ENCODE measurements at places on chromosomes 3 and 15.

GRCh38 chr3:63991666-63992065, 31.6 kb downstream of the PSMD6 start:
- no peak for DNase-seq

GRCh38 chr3:174792864-174793263, 66.3 kb upstream of the NAALADL2 start:
- DNase-seq, result no peak

DNA sequence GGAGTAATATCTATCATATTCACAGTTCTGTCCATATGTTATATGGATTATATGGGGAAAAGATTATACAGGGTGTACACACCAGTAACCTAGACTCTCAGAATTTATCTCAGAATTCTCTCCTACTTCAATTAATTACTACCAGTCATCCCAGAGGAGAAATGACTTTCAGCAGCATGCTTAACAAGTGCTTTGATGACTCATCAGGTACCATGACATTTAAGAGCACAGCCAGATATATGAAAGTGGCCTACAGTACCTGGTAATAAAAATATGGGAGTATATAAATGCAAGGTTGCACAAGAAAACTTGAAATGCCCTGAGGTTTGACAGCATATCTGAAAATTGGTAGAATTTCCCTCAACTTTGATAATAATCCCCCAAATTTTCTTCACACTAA, 1273.0 kb downstream of the OTOL1 start:
- no peak for DNase-seq

GRCh38 chr3:153052096-153052460, 109.9 kb upstream of the RAP2B start:
- no peak for DNase-seq

GRCh38 chr15:49625460-49626036, 4.7 kb downstream of the DTWD1 start:
- DNase-seq, result no peak

DNA sequence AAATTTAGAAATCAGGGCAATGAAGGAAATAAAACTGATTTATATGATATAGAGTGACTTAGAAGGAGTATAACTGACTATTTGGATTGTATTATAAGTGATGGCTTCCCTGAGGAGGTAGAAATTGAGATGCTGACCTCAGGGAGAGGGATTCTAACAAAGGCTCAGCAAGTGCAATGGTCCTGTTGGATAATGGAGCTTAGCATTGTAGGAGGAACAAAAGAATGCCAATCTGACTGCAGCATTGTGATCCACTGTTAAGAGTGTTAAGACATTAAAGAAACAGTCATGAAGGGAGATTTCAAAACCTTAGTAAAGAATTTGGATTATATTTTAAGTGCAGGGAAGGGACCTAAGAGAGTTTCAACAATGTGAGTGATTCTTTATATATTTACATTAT, 158.4 kb upstream of the NAALADL2 start:
- no peak for DNase-seq

DNA sequence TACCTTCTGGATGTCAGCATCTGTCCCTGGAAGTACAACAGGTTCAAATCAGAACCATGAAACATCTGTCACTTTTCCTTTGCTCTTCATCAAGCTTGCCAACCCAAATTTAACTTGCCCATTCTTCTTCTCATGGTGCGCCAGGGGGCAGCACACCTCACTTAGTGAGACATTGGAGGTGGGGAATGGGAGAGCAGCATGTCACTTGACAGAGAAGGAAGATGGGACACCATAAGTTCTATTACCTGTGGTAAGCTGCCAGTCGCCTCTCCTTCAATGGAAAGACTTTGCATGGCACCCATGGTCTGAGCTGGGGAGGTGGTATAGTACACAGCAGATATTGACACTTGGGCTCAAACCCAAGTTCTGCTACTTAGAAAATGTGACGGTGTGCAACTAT, 2.9 kb downstream of the SCN5A start:
- peak; percentile 20 for DNase-seq

GRCh38 chr3:148631124-148631903, 66.4 kb upstream of the AGTR1 start:
- DNase-seq, result no peak

DNA sequence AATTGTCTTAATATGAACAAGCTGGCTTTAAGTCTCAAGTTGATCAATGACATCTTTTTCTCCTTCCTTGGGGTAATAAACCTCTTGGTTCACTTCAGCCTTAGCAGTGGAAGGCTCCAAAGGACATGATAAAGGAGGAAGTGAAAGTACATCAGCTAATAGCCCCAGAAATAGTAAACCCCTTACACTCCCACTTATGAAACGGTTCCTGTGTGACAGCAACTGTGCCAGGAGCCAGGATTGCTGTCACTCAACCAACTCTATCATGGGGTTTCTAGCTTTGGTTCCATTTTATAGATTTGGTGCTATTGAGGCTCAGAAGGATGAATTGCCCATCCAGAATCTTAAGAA, 216.7 kb downstream of the ABHD5 start:
- DNase-seq, result no peak

GRCh38 chr3:63993653-63994079, 29.6 kb downstream of the PSMD6 start:
- DNase-seq, result peak; percentile 69

- no peak for DNase-seq
Observed at GRCh38 chr15:61032600-61033286, 196.4 kb downstream of the RORA start.

GRCh38 chr3:16606398-16606797, 1.2 kb upstream of the DAZL start:
- no peak for DNase-seq

- no peak for DNase-seq
Observed at GRCh38 chr15:56981160-56981559, 62.7 kb downstream of the TCF12 start.

DNA sequence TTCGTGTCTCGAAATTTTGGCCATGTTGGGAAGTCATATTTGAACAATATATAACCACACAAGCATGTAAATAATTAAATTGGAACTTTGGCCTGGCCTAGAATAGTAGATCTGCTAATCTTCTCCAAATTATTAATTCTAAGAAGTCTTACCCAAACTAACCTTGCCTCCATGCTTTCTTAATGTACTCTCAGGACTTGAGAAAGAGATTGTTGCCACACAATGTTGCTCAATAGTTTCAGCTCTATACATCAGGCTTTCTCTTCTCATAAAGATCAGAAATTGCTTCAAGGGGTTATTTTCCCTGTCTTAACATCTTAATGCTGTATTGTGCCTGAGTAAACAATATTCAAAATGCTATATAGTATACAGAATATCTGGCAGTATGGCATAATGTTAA, 202.7 kb upstream of the LRIG1 start:
- DNase-seq, result no peak

- DNase-seq, result no peak
Observed at GRCh38 chr3:37608061-37608702, 253.5 kb upstream of the CTDSPL start.

DNA sequence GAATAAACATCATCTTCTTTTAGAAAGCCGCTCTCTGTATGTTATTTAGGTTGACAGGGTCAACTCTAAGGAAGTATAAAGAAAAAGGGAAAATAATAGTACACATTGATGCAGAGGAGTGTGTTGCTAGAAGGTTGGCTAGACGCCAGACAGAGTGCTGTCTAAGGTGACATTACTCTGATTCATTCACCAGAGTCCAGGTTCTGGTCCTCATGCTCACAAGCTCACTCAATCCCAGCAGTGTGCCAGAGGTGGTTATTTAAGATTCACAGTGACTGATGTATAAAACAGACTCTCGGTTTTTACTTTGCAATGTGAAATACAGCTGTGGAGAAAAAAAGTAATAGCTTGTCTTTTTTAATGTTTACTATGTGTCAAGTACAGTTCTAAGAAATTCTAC, 1.7 kb downstream of the CFAP44 start:
- no peak for DNase-seq

GRCh38 chr15:96333131-96334016, 2.9 kb downstream of the NR2F2 start:
- no peak for DNase-seq

- no peak for DNase-seq
Observed at GRCh38 chr3:70620956-70621355, 308.5 kb upstream of the MDFIC2 start.

- no peak for DNase-seq
Observed at GRCh38 chr3:142961539-142961938, 1.9 kb downstream of the PAQR9 start.

DNA sequence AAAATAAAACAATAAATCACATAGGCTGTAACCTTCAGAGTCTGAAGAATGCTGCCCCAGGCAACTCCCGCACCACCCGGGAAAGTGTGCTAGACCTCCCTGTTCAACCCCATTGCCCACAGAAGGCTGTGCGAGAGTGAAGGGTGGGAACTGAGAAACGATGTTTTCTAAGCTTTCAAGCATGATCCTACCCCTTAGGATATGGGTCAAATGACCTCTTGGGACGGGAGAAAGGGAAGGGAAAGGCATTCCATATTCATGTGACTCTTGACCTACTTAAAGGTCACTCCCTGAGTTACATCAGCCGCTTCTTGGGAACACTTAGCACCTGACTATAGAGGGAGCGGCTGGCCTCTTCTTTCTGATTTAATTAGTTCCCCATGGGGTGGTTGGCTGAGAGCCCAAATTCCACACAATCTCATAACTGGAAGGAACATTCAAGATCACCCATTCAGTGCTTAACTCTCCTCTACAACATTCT, 114.7 kb upstream of the SLC24A5 start:
- DNase-seq, result no peak

- DNase-seq, result no peak
Observed at GRCh38 chr3:99134986-99135385, 233.5 kb upstream of the DCBLD2 start.

DNA sequence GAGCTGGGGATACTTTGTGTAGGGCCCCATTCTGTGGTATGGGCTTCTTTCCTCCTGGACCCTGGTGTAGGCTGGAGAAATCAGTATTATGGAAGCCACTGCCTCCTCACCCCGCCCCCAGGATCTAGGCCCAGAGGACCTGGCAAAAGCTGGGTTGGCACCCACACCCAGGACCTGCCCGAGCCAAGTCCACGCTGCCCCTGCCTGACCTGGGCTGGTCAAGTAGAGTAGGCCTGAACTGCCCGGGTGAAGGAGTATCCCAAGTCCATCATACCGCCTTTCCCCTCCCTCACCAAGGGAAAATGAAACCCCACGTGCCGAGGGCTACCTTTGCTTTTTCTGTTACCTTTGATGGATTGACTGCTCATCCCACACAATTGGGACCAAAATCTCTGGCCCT, 37.7 kb upstream of the TRAK1 start:
- no peak for DNase-seq

DNA sequence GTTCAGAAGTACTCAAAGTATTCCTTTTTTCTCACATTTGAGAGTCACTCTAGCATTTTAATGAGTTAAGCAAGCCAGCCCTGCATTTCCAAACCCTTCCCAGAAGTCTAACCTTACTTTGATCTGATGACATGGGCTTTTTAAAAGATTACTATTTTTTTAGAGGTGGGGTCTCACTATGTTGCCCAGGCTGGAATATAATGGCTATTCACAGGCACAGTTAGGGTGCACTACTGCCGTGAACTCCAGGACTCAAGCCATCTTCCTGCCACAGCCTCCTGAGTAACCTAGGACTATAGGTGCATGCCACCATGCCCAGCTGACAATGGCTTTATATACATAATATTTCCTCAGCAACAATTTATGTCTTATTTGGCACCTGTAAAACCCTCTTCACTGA, 64.1 kb upstream of the GOLGA6B start:
- no peak for DNase-seq

DNA sequence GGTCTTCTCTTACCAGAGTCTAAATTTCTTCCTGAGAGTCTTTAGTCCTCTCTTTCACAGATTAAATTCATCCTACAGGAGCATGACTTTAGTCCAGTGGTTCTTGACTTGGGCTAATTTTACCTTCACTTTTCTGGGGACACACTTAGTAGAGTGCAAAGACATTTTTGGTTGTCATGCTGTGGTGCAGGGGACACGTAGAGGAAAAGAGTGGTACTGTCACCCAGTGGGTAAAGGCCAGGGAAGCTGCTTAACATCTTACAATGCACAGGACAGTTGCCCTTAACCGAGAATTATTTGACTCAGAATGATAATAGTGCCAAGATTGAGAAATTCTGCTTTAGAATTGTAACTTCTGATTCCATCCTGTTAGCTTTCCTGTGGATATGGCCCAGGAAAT, 772.5 kb upstream of the GRM7 start:
- no peak for DNase-seq

DNA sequence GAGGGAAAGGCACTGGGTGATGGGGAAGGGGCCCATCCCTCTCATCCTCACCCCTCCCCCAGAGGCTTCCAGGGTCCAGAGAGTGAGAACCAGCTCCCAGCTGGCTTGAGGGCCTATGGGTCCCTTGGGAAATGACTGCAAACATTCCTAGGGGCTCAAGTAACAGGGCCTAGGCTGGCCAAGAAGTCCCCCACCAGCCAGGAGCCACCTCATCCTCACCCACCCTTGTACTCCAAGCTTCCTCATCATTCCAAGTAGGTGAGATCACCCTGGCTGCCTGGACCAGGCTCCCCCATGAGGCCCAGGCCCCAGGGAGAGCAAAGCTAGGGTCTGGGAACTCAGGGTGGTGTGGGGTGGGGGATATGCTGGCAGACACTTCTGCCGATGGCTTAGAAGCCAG, 14.8 kb downstream of the LOXL1 start:
- DNase-seq, result no peak

GRCh38 chr3:15287565-15288330, 44.6 kb downstream of the SH3BP5 start:
- no peak for DNase-seq

DNA sequence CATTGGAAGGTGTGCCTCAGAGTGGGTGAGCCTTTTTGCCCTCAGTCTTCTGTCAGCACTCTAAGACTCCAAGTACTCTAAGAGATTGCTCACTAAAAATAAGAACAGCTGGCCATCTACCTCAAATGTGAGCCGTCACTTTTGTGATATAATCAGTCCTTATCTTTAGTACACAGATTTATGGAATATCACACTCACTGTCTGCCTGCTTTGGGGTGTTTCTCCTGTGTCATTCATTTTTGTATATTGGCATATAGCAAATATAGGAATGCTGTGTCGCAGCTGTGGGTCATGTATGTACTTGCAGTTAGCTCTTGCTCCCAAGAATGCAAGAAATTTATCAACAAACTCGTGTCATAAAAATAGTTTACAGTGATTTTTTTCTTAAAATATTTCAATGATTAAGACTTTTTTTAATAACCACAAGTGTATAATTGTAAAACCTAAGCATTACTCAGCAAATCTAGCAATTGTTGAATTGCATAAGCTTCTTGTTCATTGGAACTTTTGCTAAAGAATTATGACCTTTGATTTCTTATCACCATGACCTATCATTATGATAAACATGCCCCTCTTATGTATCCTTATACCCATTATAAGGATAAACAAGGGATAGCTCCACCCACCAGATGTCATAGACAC, 18.8 kb downstream of the SETD5 start:
- DNase-seq, result no peak

GRCh38 chr3:178465260-178466180, 70.7 kb upstream of the KCNMB2 start:
- no peak for DNase-seq

All from CD4-positive, alpha-beta T cell treated with Interleukin-12 subunit alpha and Interleukin-12 subunit beta, for 1 hour (primary cell).